ENCODE measurements at places on chromosomes 4 and X. TPM values are rescaled to one million over a fixed set of nuclear protein-coding genes. Genes with fewer than 3 reads are reported as not detected.

Gene GABRE
- total RNA-seq: 41.3 TPM

Gene SHOX
- total RNA-seq: not detected

Gene FGA
- not detected for total RNA-seq

Gene PASD1
- total RNA-seq: not detected

Gene CT45A2
- not detected for total RNA-seq

Gene TEX13B
- total RNA-seq: not detected

Gene ARSJ
- total RNA-seq: 23.5 TPM

Gene MFAP3L
- 4.1 TPM for total RNA-seq

Gene NPY2R
- total RNA-seq: not detected

Gene FMR1NB
- total RNA-seq: not detected

Gene EDA2R
- 9.5 TPM for total RNA-seq

Gene AADAT
- 5.4 TPM for total RNA-seq

Gene CXXC4
- total RNA-seq: 0.30 TPM

Gene REPS2
- 0.37 TPM for total RNA-seq

Gene MAGEB2
- not detected for total RNA-seq

Gene SMC1A
- 7.7 TPM for total RNA-seq

Gene CLCN4
- 1.6 TPM for total RNA-seq

Gene FGFR3
- 0.59 TPM for total RNA-seq

Gene MXD4
- 49.2 TPM for total RNA-seq

Gene GRPR
- total RNA-seq: 0.05 TPM

Gene CYTL1
- 1.5 TPM for total RNA-seq

Gene CFAP99
- not detected for total RNA-seq

Gene FATE1
- not detected for total RNA-seq
